Psoas muscle (tissue), 8 donors: ENCODE measurements at places on chromosomes 1 and 21. TPM values are rescaled to one million over a fixed set of nuclear protein-coding genes. Genes with fewer than 3 reads are reported as not detected.

The RIMKLA gene
- 1.0 TPM for total RNA-seq

GRCh38 chr1:44305962-44306422 lies 49.1 kb downstream of the ERI3 start:
- no peak overlapping the region for H3K27ac ChIP-seq
- no peak for DNase-seq

The HPCA gene
- total RNA-seq: not detected

- H3K27me3 ChIP-seq: no peaks in the 10 kb centered on the region
- H3K4me1 ChIP-seq: no peaks in the 10 kb centered on the region
- H3K27ac ChIP-seq: no peak overlapping the region
- DNase-seq: no peak
Observed at GRCh38 chr1:216332003-216332402, 91.2 kb downstream of the USH2A start.

- H3K27ac ChIP-seq: no peak overlapping the region
- H3K27me3 ChIP-seq: no peaks in the 10 kb centered on the region
- no peak overlapping the region for H3K4me3 ChIP-seq
- no peaks in the 10 kb centered on the region for H3K4me1 ChIP-seq
- no peaks in the 10 kb centered on the region for H3K36me3 ChIP-seq
Observed at GRCh38 chr1:78441921-78442320, 48.9 kb upstream of the PTGFR start.
